ENCODE measurements at places on chromosomes 5 and 9.

DNA sequence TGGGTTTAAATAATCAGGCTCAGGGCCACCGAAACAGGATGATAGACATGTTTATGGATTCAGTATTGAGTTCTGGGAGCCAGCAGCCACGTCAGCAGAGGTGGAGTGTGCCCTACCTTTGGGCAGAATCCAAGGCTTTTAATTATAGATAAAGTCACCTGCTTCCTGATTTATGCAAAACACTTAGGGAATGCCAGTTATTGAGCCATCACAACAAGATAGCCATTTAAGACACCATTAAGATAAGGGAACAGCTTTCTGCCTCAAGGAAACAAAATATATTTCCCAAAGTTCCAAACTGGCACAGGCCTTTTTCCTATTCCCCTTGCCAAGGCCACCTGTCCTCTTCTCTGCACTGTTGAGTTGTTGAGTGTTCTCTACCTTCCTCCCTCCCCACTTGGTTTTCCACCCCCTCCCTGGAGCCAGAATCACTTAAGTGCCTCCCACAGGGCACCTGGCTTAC is 2.4 kb downstream of the CCL28 start:
- DNase-seq = no peak

DNA sequence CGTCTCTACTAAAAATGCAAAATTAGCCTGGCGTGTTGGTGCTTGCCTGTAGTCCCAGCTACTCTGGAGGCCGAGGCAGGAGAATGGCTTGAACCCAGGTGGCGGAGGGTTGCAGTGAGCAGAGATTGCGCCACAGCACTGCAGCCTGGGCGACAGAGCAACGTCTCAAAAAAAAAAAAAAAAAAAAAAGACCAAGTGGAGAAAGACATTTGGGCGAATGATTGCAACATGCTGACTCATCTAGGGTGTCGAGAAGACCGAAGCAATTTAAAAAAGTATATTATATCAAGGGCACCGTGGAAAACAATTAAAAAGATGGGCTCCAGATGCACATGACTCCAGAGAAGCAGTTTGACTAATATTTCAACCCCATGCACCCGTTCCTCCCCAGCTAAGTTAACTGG is 9.2 kb downstream of the KLF4 start:
- DNase-seq = no peak

DNA sequence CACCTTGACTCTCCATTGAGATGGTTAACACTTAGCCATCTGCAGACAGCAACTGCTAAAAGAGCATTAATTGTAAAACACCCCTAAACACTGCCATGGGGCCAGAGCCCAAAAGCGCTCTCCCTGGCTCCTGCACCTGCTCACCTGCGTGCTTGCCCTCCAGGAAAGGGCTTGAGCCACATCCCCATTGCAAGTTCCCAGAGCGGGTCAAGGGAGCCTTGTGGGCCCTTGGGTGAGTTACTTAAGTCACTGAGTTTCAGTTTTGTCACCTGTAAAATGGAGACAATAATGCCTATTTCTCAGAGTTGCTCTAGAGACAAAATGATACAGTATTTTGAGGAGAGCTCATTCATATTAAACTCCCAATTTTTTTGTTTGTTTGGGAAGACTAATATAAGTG is 967.8 kb downstream of the PTPRD start:
- no peak for DNase-seq

GRCh38 chr5:154254896-154255295 is 64.4 kb downstream of the GALNT10 start:
- no peak for DNase-seq

GRCh38 chr5:111935835-111936234 is 178.8 kb upstream of the NREP start:
- DNase-seq = no peak

- no peak for DNase-seq
Measured at GRCh38 chr9:136951541-136952320, at the start of gene LCN12. LCN12 (plus strand) TSS chr9:136952273; CDS start chr9:136952328, 55 bp downstream.

GRCh38 chr9:1461812-1462211 is 411.7 kb downstream of the DMRT2 start:
- DNase-seq = no peak

DNA sequence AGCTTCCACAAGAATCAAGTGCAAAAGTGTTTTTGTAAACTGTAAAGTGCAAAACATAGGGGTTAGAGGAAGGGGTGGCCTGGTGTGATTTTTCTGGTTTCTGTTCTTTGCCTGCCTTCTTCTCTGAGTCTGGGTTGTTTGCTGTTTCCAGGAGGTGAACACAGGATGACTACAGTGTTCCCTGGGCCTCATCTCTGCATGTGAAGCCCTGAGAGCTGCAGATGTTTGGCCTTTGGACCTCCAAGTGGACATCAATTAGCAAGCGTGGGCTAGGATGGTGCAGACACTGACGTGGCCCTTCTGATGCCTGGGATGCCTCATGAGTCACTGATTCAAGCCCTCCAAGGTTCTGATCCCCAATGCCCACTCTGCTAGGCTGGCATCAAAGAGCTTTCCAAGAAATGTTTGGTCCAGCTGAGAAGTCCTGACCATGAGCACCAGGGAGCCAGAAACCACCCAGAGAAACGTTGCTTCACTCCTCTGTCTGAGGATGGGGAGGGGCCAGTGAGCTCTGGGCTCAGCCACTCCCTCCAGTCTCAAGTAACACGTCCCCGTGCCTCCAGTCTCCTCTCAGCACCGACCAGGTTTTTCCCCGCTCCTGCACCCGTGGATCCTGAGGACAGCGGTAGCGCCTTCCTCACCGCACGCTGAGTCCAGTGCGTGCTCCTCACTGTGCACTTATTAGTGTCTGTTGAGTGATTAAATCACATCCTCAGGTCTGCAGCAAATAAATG is 7.6 kb downstream of the IL9 start:
- no peak for DNase-seq

- no peak for DNase-seq
Measured at GRCh38 chr5:178108966-178109365, 4.4 kb upstream of the N4BP3 start.

DNA sequence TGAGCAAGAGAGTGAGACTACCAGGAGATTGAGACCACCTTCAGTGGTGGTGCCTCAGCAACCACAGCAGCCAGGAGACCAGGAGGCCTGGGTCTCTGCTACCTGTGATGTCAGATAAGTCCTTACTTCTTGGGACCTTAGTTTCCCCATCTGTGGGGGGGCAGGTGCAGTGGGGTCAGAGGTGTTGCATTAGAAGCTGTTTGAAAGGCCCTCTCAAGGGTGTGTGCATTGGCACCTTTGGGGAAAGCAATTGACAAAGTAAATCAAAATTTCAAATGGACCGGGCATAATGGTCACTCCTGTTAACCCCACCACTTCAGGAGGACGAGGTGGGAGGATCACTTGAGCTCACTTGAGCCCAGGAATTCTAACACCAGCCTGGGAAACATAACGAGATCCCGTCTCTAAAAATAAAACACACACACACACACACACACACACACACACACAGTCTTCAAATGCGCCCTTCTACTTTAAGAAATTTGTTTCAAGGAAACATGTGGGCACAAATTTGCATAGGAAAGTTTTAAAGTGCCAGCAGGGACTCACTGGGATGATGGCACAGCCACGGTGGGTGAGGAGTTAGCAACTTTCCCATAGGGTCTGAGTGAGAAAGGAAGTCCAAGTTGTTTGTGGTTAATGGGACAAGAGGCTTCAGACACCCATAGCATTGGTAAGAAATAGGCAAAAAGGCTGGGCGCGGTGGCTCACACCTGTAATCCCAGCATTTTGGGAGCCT is 1.3 kb upstream of the AK1 start:
- DNase-seq = no peak

GRCh38 chr5:170805666-170806065 is 22.1 kb downstream of the GABRP start:
- DNase-seq = no peak

DNA sequence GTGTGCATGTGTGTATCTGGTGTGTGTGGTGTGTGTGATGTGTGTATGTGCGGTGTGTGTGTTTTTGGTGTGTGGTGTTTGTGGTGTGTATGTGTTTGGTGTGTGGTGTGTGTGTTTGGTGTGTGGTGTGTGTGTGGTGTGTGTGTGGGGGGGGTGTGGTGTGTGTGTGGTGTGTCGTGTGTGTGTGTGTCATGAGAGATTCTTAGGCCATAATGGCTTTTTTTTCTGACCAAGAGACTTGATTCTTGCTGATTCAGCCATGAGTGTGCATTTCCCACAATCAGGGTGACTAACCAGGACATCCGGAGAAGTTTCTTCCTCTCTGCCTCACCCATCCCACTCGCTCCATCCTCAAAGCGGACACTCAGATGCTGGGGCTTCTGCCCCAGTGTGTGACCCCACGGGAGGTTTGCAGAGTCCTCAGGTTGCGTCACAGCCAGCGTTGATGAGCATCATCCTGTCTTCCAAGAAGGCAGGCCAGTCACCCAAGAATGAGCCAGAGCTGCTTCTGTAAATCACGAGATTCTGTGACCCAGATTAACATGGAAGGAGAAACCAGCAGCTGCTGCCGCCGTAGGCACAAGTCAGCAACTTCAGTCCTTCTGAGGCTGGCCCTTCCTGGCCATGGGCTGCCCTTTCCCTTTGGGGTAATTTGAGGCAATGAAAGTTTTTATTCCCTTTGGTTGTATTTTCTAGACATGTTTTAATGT is 12.5 kb upstream of the CTSL start:
- no peak for DNase-seq

- DNase-seq = no peak
Measured at GRCh38 chr5:169222934-169223594, 77.9 kb downstream of the SLIT3 start.

DNA sequence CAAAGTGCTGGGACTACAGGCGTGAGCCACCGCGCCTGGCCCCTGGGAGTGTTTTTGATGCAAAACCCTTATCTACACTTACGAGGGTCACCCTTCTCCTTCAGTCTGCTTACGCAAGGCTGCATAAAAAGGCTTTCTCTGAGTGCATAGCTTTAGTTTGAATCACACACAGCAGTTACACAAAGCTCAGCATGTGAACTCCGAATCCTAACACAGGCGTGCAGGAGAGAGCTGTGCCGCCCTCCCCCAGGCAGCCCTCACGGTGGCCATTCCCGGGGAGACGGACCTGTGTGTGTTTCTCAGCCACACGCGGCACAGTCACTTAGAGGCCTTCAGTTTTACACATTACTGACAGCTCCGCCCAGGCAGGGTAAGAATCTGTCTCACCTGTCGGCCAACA is 26.7 kb downstream of the EXD3 start:
- DNase-seq = no peak

Data from stimulated activated CD4-positive, alpha-beta T cell treated with anti-CD3 and anti-CD28 coated beads, TNF-alpha, amount 100 ng/mL, for 1 hour (primary cell).